Naive thymus-derived CD4-positive, alpha-beta T cell (primary cell): ENCODE measurements at places on chromosomes 3 and 15. TPM values are rescaled to one million over a fixed set of nuclear protein-coding genes. Genes with fewer than 3 reads are reported as not detected.
A peak's percentile ranks its signal among the peaks of the same experiment; 100 is the strongest.

DNA sequence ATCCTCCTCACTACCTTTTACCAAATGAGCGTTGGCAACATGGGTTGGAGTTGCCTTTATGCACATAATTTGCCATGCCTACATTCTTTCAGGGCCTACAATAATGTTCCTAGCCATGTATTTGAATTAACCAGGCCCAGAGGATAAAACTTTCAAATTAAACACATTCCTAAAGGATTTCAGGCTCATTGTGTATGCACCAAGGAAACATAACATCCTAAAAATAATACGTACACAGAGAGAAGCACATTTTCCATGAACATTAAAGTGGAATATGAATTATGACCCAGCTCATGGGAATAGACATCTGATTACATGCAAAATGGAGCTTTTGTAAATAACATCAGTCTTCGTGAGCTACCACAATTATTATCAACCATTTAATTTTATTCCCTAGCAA lies 203.3 kb downstream of the RORA start:
- no peaks in the 10 kb centered on the region for H3K4me1 ChIP-seq
- H3K27ac ChIP-seq = no peak overlapping the region
- no peak for DNase-seq

- no peak overlapping the region for H3K4me3 ChIP-seq
- no peaks in the 10 kb centered on the region for H3K36me3 ChIP-seq
- H3K27me3 ChIP-seq = no peaks in the 10 kb centered on the region
- H3K4me1 ChIP-seq = no peaks in the 10 kb centered on the region
- no peak overlapping the region for H3K27ac ChIP-seq
- DNase-seq = no peak
Measured at GRCh38 chr15:53108319-53108718, 318.2 kb upstream of the ONECUT1 start.

DNA sequence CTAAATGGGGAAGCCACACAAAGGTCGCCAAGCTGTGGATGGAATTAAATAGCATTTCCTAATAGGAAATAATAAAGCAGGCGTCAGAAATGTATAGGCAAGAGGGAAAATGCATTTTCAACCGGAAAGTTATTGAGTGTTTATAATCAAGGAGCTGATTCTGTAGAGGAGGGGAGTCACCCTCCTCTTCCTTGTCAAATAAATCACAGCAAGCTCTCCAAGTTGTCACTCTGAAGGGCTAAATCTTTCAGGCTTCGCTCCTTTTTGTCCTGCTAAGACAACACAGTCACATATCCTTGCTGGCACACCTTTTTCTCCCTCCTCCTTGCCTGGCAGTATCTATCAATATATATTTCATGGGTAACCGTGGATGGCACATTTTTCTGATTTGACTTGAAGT lies 338.4 kb downstream of the SATB1 start:
- H3K27ac ChIP-seq = no peak overlapping the region
- no peaks in the 10 kb centered on the region for H3K27me3 ChIP-seq
- no peaks in the 10 kb centered on the region for H3K36me3 ChIP-seq
- no peaks in the 10 kb centered on the region for H3K4me1 ChIP-seq

GRCh38 chr3:125967156-125967555 lies 1.8 kb upstream of the ROPN1B start:
- no peak overlapping the region for H3K4me3 ChIP-seq
- H3K36me3 ChIP-seq = no peaks in the 10 kb centered on the region
- peaks cover 6% of the 10 kb centered on the region for H3K27me3 ChIP-seq

GRCh38 chr3:37569991-37570390 lies 291.7 kb upstream of the CTDSPL start:
- DNase-seq = no peak
- no peaks in the 10 kb centered on the region for H3K36me3 ChIP-seq
- H3K4me3 ChIP-seq = no peak overlapping the region
- H3K4me1 ChIP-seq = no peaks in the 10 kb centered on the region
- H3K27me3 ChIP-seq = no peaks in the 10 kb centered on the region

DNA sequence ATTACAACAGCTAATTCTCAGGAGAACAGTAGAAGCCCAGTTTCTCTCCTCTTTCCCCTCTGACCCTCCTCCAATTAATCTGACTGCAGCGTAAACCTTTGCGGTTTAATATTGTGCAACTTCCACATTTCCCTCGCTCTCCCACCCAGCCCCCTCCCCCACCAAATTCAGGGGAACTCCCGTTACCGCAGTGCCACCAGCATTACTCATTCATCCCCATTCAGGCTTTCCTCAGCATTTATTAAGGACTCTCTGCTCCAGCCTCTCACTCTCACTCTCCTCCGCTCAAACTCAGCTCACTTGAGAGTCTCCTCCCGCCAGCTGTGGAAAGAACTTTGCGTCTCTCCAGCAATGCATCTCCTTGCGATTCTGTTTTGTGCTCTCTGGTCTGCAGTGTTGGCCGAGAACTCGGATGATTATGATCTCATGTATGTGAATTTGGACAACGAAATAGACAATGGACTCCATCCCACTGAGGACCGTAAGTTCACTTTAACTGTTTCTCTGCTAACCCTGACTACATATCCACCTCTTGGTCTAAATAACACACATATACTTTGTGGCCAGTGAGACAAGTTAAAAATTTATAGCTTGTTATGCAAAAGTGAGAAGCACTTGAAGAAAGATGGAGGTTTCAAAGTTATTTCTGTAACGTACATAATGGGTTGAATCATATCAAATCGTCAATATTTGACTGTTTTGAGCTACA lies at the start of gene PTX3:
PTX3 (plus strand) TSS at position 268 of the 709 bp plus-strand sequence; CDS start at position 352, 84 bp downstream.
- no peak within 1 kb of the TSS for H3K4me3 ChIP-seq
- peaks cover 5% of the 10 kb centered on the region for H3K27me3 ChIP-seq
- no peaks in the 10 kb centered on the region for H3K36me3 ChIP-seq
- no peak within 1 kb of the TSS for H3K27ac ChIP-seq

- no peak for DNase-seq
- no peaks in the 10 kb centered on the region for H3K36me3 ChIP-seq
- no peaks in the 10 kb centered on the region for H3K4me1 ChIP-seq
- no peak overlapping the region for H3K27ac ChIP-seq
- H3K27me3 ChIP-seq = no peaks in the 10 kb centered on the region
- no peak overlapping the region for H3K4me3 ChIP-seq
Measured at GRCh38 chr15:30055604-30056003, 27.2 kb upstream of the GOLGA8J start.

DNA sequence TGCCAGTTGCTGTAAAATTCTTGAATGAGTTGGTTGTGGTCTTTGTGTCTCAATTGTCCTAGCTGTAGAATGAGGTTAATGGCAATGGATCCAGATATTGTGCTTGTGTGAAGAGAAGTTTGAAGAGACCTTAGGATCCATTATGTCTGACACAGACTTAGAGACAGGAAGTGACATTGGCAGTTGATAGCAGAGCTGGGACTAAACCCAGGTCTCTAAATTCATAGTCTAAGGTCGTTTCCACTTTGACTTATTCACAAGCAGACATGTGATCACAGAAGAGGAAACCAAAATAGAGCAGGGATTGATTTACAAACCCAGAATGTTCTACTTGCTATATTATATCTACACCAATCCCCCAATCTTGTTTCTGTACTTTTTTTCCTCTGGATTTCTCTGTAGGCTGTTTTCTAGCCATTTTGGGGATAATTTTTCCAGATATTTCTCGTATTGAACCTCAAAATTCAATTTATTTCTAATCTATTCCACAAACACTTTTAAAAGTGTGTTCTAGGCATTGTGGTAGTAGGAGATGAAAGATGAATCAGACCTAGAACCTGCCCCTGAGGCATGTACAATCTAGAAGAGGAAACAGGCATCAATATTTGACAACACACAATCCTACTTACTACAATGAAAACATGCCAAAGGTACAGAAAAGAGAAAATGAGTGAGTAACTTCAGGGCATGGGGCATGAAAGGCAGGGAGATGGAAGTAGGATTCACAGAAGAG lies 123.3 kb downstream of the NFKBIZ start:
- DNase-seq = no peak
- H3K4me3 ChIP-seq = no peak overlapping the region
- no peaks in the 10 kb centered on the region for H3K27me3 ChIP-seq
- H3K4me1 ChIP-seq = peaks cover 4% of the 10 kb centered on the region
- H3K36me3 ChIP-seq = no peaks in the 10 kb centered on the region

GRCh38 chr3:365268-365667 lies 168.7 kb downstream of the CHL1 start:
- no peak overlapping the region for H3K27ac ChIP-seq
- no peaks in the 10 kb centered on the region for H3K27me3 ChIP-seq

DNA sequence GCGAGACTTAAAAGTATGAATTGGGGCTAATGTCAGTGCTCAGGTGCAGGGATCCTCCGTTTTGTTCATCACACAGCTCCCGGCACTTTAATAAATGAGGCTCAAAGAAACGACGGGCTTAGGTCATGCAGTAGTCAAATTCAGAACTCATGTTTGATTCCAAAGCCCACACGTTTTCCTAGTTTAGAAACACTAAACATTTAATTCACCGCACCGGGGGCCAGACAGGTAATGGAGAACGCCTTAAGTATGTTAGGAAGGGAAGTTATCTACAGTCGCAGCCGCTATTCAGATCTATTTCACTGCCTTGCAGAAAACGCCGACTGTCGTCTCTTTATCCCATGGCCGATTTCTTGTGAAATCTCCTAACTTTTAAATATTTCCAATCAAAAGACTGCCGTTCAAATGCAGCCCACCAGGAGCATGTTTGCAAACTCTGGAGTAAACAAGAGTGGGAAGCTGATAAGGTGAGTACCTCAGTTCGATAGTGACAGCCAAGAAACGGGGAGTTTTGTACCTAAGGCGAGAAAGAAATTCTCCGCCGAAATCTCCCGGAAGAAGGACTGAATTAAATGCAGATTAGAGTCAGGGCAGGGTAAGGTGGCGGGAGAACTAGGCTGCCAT lies 569 bp downstream of the HIGD2B start:
- no peaks in the 10 kb centered on the region for H3K36me3 ChIP-seq
- peak overlapping the region; percentile 99 for H3K4me3 ChIP-seq
- H3K27ac ChIP-seq = peak overlapping the region; percentile 82
- DNase-seq = no peak
- no peaks in the 10 kb centered on the region for H3K4me1 ChIP-seq

DNA sequence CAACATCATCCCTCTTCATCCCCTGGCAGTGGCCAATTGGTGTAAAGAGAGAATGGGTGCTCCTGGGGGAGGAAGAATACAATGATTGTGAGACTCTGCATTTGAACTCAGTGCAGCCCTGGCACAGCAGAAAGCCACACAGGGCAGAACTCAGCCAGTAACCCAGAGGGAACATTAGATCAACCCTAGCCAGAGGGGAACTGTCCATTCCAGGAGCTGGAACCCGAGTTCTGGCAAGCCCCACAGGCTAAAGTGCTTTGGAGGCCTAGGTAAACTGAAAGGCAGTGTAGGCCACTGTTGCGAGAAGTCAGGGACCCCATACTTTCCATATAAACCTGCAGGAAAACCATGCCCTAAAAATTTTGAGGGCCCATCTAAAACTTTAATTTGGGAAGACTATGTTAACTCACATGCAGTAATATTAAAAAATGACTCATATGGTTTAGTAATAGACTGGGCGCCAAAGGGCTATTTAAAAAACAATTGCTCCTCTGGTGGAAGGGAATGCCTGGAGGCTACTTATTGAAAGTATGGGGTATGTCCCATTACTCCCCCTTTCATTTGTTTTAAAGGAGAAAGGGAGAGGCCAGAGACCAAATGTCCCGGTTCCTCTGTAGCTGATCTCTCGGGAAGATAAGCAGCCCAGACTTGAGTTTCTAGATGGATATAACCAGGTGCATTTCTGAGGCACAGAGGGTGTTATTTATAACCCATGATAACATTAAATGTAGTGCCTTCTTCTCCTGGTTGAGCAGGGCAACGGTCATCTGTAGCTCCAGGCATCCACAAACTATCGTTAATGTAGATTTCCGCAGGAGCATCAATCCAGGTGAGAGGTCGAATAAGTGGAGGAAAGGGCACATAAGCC lies 5.8 kb upstream of the RAD51 start:
- H3K36me3 ChIP-seq = peaks cover 13% of the 10 kb centered on the region
- no peak for DNase-seq
- H3K4me3 ChIP-seq = no peak overlapping the region
- H3K27ac ChIP-seq = no peak overlapping the region
- peaks cover 8% of the 10 kb centered on the region for H3K4me1 ChIP-seq

GRCh38 chr3:2896308-2896939 lies 213.8 kb downstream of the IL5RA start:
- H3K27ac ChIP-seq = no peak overlapping the region
- no peaks in the 10 kb centered on the region for H3K36me3 ChIP-seq
- no peak overlapping the region for H3K4me3 ChIP-seq
- H3K27me3 ChIP-seq = no peaks in the 10 kb centered on the region
- DNase-seq = no peak

DNA sequence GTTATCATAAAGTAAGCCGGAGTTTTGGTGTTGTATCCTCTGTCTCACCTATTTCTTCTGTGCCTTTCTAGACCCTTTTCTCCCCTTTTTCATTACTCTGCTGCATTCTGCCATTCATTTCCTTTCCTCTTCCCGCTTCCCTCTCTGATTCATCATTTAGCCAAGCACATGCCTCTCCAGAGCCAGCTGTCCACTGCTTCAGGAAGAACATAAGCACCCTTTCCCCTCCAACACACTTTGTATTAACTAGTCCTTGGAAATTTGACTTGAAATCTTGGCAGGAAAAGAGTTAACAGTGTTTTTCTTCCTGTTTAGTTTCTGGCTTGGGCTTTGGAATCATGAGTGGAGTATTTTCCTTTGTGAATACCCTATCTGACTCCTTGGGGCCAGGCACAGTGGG lies 9.7 kb downstream of the APH1B start:
- H3K4me3 ChIP-seq = no peak overlapping the region
- H3K4me1 ChIP-seq = no peaks in the 10 kb centered on the region
- peaks cover 9% of the 10 kb centered on the region for H3K36me3 ChIP-seq
- no peaks in the 10 kb centered on the region for H3K27me3 ChIP-seq
- H3K27ac ChIP-seq = no peak overlapping the region

GRCh38 chr3:193016437-193016901 lies 98.8 kb upstream of the MB21D2 start:
- no peak for DNase-seq
- no peaks in the 10 kb centered on the region for H3K36me3 ChIP-seq
- H3K4me1 ChIP-seq = no peaks in the 10 kb centered on the region
- no peaks in the 10 kb centered on the region for H3K27me3 ChIP-seq
- H3K4me3 ChIP-seq = no peak overlapping the region

Gene STRIT1
- not detected for polyA plus RNA-seq

Gene ARGFX
- polyA plus RNA-seq = not detected

Gene CCR1
- polyA plus RNA-seq = 0.09 TPM

Gene GOLGA8R
- 0.11 TPM for polyA plus RNA-seq

Gene TYRO3
- polyA plus RNA-seq = not detected

Gene PDZRN3
- not detected for polyA plus RNA-seq

Gene ZNF620
- polyA plus RNA-seq = 3.6 TPM

Gene PLAAT1
- not detected for polyA plus RNA-seq

Gene SENP5
- 7.5 TPM for polyA plus RNA-seq

Gene DAPK2
- polyA plus RNA-seq = not detected
